ENCODE measurements at places on chromosomes 1 and 21.

DNA sequence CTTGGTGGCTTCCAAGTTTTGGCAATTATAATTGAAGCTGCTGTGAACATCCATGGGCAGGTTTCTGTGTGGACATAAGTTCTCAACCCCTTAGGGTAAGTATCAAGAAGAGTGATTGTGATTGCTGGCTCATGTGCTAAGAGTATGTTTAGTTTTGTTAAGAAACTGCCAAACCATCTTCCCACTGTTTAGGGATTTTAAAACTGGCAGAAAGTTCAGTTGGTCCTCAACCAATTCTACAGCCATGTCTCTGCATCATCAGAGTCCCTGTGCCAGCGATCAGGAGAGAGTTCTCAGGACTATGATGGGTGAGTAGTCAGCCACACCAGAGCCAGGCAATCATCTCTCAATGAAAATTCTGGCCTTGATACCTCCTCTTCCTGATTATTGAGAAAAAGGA is 193.8 kb downstream of the ZC3H11B start:
- no peak for DNase-seq

DNA sequence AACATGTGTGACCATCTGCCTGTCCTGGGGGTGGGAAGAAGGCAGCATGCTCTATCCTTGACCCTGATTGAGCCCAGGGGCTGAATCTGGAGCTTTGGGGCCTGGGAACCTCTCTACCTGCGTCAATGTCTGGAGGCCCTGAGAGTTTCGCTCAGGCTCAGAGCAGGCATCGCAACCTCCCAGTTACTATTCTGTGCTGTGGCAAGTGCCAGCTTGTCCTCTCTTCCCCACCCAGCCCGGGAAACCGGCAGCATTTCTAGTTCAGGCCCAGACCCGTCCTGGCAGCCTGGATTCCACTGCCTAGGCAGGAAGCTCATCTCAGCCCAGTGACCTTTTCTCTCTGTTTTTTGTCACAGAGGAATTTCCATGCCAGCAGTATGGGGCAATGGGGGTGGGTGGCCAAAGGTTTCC is 10.0 kb upstream of the IRF6 start:
- DNase-seq: no peak

GRCh38 chr1:233269656-233270055 is 25.9 kb downstream of the PCNX2 start:
- peak; percentile 24 for DNase-seq

- no peak for DNase-seq
Measured at GRCh38 chr21:38989745-38990423, 184.2 kb downstream of the ETS2 start.

GRCh38 chr1:116908820-116909511 is 750 bp upstream of the PTGFRN start:
- DNase-seq: no peak

DNA sequence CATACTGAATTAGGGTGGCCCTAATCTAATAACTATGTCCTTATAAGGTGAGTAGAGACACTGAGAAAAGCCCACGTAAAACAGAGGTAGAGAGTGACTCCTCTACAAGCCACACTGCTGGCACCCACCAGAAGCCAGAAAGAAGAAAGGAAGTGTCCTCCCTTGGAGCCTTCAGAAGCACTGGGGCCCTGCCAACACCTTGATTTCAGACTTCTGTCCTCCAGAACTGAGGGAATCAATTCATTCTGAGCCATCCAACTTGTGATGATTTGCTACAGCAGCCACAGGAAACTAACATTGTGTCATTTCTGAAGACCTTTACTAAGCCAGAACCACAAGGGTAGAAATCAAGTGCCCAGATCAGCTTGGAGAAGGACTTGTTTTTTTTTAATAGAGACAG is 15.0 kb downstream of the GNB1 start:
- DNase-seq: peak; percentile 77

- no peak for DNase-seq
Measured at GRCh38 chr1:34870395-34870794, 10.8 kb upstream of the SMIM12 start.

DNA sequence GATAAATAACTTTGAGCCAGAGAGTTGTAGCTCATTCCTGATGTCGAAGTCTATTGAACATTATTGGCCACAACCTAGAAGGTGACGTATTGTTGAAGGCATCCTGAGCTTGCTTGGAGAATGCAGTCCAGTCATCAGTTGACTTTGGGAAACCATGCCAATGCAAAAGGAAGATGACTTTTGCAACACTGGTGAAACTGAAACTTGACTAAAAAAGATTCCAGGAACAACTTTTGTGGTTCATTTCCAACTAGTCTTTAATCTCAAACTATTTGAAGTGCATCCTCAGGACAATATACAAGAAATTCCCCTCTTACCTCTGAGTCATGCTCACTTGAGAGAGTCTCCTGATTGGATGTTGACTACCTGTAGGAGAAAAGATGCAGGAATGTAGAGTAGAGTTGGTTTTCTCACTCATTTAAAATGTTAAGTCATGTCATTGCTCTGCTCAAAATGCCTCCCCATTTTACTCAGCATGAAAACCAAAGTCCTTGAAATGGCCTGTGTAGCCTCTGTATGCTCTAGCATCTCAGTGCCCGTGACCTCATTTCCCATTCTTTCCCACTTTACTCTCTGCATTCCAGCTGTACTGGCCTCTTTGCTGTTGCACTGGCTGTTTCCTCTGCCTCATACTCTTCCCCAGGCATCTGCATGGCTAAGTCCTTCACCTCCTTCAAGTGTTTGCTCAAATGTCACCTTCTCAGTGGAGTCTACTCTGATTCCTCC is 24.4 kb upstream of the LEPR start:
- peak; percentile 85 for DNase-seq
